ENCODE measurements at places on chromosomes 5 and 9.
A peak's percentile ranks its signal among the peaks of the same experiment; 100 is the strongest.

DNA sequence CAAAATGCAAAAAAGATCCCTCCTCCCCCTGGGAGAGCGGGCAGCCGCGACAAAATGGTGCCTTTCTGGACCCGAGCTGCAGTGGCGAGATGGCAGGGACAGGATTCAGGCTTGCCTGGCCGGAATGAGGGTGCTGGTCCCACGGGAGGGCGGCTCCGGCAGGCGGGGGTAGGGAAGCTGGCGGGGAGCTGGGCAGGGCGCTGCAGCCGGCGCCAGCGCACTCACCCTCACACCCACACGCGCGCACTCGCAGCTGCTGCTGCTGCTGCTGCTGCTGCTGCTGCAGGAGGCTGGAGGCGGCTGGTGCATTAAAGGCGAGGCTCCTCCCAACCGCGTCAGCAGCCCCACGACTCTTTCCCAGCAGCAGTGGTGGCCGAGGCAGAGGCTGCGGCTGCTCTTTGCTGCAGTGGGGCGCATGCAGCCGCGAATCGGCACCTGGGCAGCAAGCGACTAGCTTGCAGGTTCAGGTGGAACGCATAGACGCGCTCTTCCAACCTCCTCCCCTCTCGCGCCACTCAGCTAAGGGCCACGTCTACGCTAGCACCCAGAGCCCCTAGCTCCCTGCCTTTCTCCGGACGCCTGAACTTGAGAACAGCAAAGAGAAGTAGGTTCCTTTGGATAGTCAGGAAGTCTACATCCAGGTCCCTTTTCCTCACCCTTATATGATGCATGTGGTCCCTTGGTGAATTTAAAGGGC, at the start of gene PPP2R2B:
Gene PPP2R2B, minus strand, starts transcription at position 282 of the 697 bp plus-strand sequence.
- DNase-seq = peak; percentile 33

DNA sequence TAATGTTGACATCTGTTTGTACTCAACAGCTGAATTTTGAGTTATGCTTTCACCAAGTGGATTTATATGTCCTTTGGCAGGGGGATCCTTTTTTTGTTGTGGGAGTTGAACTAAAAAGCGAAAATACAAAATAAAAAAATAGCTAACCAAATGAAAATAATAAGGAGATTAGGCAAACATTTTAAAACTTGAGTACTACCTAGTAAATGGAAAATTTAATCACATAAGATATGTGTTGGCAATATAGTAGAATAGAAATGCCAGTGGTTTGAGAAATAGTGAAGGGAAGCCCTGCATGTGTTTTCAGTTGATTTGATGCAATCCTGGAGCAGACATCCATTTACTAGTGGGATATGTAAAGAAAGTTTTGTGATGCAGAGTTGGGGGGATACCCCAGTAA, 98.0 kb downstream of the RASGRF2 start:
- no peak for DNase-seq

DNA sequence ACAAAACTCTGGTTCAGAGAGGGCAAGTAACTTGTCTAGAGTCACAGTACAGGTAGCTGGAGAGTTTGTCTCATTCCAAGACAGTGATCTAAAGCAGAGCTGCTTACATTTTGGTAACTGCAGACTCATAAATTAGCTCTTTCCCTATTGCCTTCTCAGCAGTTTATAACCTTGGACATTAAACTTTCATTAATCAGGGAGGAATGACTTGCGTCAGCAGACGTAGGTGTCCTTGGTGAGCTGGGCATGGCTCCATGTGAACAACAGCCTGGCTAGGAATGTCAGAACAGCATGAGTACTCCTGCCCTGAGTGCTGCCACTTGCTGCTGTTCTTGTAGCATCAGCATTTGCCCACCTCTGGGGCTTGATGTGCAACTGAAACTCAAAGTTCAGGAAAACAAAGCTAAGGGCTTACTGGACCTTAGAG, 2.2 kb upstream of the ALDOB start:
- DNase-seq = no peak

- no peak for DNase-seq
Measured at GRCh38 chr5:88090506-88090905, 178.1 kb downstream of the TMEM161B start.

- peak; percentile 52 for DNase-seq
Measured at GRCh38 chr5:219460-219863, 1.3 kb downstream of the SDHA start.

DNA sequence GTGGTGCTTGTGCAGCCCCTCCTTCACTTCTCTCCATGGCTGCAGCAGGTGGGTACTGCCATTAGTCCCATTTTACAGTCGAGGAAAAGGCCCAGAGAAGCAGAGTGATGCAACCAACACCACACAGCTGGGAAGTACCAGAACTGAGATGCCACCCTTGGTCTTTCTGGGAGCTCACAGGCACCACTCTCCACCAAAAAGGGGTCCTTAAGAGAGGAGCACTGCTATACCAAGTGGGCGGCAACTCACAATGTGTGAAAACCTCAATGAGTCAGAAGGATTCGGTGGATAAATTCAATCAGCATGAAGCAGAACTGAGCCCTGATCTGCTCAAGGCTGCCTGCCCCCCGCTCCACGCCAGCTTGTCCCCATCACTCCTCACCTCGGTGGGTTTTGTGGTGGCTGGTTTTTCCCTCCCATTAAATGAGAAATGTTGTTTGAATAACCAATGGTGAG, 213.7 kb downstream of the FSTL4 start:
- DNase-seq = no peak

DNA sequence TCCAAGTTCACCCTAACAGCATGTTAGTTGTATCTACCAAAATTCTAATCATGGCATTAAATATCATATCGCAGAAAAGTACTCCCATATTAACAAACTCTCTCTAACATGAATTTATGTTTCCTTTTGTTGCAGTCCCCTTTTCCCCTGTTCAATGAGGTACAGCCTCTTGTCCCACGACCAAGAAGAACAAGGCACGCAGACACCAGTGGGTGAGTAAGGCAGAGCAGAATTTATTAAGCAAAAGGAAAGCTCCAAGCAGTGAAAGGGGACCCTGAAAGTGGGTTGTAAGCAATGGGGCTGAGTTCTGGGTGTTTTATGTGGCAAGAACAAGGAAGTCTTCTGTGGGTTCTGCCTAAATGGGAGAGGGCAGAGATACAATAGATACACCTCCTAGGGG, 183.5 kb downstream of the LURAP1L start:
- DNase-seq = no peak
